ENCODE measurements at places on chromosomes 12 and 14.

- peak; percentile 4 for DNase-seq
These were observed 597.8 kb downstream of the ETNK1 start for GRCh38 chr12:23222801-23223200.

DNA sequence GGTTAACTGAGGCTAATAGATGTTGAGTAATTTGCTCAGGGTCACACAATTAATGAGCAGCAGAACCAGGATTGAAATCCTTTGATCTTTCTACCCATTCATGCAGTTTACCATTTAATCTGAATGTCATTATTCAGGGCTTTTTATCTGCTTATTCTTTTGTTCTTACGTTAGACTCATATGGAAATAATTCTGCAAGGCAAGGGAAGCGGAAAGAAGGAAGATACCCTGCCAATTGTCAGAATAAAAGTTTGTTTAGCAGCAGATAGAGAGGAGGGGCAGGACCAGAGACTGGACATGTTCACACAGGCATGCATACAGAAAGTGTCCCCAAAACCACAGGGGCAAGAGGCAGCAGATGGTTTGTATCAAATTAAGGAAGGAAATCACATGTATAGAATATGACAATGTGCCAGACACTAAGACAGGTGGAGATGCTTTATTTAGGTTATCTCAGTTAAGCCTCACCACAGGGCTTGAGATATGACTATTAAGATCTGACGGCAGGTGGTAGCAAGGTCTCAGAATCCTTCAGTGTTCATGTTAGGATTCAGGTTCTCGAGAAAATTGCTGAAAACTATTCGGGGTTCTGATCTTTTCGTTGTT lies 29.8 kb downstream of the BRMS1L start:
- no peak for DNase-seq

GRCh38 chr14:21475767-21476522 lies 814 bp downstream of the RAB2B start:
- no peak for DNase-seq

DNA sequence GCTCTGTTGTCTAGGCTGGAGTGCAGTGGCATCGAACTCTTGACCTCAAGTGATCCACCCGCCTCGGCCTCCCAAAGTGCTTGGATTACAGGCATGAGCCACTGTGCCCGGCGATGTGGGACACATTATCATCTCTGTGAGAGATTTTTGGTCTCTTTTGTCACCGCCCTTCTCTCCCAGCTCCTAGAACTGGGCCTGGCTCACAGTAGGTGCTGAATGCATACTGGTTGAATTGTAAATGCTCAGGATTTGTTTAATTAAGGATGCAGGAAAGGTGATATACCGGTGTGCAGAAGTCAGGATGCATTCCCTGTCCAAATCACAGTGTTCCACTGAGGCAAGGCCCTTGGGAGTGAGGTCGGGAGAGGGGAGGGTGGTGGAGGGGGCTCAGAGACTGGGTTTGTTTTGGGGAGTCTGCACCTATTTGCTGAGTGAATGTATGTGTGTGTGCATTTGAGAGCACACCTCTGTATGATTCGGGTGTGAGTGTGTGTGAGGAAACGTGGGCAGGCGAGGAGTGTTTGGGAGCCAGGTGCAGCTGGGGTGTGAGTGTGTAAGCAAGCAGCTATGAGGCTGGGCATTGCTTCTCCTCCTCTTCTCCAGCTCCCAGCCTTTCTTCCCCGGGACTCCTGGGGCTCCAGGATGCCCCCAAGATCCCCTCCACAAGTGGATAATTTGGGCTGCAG lies 1.0 kb upstream of the KRT18 start:
- DNase-seq, result no peak

DNA sequence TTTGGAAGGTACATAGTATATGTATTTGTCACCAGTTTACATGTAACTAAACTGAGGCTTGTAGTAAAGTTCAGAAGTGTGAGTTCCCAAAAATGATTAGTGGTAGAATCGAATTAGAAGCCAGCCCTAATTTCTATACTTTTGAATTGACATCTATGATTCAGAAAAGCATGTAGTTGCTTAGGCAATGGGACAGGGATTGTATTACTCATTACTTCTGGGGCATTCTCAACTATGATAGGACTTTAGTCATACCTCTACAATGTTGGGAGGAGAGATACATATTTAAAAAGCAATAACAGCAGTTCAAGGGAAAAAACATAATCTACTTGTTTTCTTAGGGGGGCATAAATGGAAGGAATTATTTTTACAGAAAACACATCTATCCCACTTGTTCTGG lies 277.9 kb upstream of the E2F7 start:
- DNase-seq, result peak; percentile 76

- no peak for DNase-seq
These were observed 18.1 kb downstream of the NUAK1 start for GRCh38 chr12:106120519-106121105.

- peak; percentile 45 for DNase-seq
These were observed 156.0 kb downstream of the MED13L start for GRCh38 chr12:116121453-116121871.

DNA sequence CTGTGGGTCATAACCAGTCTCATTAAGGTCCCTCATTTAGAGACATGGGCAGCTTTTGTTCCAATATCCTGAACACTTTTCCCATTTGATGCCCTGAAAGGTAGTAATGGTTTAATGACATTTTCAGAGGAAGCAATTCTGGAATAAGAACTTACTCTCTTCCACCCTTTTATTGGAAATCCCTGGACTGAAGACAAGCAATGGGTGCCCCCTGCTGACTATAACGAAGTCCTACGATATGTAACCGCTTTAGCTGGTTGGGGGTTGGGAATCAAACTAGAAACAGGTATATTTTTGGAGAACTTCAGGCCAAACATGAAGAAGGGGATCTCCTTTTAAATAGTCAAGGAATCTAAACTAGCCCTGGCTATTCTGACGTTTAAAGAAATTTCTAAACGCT lies 20.5 kb downstream of the SARNP start:
- DNase-seq, result peak; percentile 50

GRCh38 chr12:69708649-69709048 lies 9.5 kb upstream of the BEST3 start:
- no peak for DNase-seq

DNA sequence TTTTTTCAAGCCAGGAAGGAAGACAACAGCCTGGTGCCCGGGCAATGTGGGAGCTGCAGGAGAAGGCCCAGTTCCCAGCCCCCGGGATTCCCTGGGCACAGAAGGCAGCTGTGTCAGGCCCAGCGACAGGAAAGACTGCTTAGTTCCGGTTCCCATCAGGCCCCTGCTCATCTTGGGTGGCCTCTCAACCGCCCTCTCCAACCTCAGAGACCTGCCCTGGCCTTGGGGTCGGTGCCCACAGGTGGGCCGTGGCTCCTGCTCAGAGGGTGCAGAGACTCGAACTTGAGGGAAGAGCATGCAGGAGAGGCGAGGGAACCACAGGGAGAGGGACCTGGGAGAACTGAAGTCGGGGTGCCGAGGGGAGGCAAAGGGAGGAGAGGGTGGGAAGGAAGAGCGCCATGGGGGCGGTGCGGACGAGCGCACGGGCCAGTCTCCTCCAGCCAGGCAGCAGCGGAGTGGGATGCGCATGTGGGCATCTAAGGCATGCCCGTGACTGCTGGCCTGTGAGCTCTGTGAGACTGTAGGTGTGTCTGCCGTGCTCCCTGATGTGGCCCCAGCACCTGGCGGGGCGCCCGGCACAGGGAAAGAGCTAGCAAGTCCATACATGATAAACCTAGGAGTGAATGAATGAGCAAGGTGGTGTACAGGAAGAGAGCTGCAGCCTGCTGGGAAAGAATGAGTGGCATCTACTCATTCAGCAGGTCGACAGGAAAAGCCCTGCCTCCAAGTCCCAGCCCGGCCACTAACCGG lies 42.7 kb downstream of the SSH1 start:
- peak; percentile 99 for DNase-seq

- no peak for DNase-seq
These were observed 69.9 kb downstream of the ASCL4 start for GRCh38 chr12:107844312-107844921.

DNA sequence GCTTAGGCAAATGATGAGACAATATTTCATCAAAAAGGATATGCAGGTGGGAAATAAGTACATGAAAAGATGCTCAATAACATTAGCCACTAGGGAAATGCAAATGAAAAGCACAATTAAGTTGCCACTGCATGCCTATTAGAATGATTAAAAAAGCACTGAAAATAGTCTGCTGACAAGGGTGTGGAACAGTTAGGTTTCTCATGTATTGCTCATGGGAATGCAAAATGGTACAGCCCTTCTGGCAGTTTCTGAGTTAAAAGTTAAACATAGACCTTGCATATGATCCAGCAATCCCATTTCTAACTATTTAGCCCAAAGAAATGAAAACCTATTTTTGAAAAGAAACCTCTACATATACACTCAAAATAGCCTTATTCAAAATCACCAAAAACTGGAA lies 393.0 kb downstream of the BMP4 start:
- DNase-seq, result no peak

GRCh38 chr14:65301862-65302539 lies 110.5 kb upstream of the FUT8 start:
- DNase-seq, result no peak

- DNase-seq, result peak; percentile 9
These were observed 283.1 kb downstream of the TMEM117 start for GRCh38 chr12:44118946-44119345.

GRCh38 chr12:32918890-32919801 lies 22.6 kb upstream of the PKP2 start:
- peak; percentile 86 for DNase-seq

- no peak for DNase-seq
These were observed 18.8 kb downstream of the CEP170B start for GRCh38 chr14:104883681-104884361.

DNA sequence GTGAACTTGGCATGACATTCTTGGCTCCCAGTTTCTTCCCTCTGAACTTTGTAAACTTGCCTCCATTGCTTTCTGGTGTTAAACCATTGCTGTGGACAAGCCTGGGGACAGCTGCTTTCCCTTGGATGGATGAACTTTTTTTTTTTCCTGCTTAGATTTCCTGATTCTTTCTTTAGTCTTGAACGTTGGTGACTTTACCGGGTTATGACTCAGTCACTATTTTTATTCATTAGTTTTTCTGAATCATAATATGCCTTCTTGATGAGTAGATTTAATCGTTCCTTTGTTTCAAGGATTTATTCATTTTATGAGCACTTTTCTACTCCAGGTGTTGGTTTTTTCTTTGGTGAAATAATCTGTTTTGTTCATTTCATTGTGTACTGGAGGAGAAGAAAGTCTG lies 155.0 kb upstream of the RTL1 start:
- DNase-seq, result peak; percentile 34

DNA sequence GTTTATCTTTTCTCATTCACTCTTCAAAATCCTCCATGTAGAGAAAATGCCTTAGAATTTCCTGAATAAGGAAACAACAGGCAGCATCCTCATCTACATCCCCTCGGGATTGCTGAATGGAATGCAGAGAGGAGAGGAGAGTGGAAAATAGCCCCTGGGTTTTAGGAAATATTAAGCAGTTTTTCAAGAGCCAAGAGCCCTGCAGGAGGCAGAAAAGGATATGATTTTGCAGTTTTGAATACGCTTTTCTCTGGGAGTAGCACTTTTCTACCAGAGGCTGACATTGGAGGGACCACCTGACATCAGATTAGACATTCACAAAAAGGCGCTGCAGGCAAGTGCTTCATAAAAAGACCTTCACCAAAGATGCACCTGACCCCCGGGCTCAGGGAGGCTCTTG lies 362.2 kb upstream of the SFSWAP start:
- no peak for DNase-seq

DNA sequence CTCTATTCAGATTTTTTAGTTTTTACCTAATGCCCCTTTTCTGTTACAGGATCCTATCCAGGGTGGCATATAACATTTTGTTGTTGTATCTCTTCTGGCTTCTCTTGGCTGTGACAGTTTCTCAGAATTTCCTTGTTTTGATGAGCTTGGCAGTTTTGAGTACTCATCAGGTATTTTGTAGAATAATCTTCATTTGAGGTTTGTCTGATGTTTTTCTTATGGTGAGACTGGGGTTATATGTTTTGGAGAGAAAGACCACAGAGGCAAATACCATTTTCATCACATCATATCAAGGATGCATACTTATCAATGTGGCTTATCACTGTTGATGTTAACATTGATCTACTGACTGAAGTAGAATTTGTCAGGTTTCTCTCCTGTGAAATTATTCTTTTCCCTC lies 14.0 kb upstream of the LYZ start:
- DNase-seq, result no peak

DNA sequence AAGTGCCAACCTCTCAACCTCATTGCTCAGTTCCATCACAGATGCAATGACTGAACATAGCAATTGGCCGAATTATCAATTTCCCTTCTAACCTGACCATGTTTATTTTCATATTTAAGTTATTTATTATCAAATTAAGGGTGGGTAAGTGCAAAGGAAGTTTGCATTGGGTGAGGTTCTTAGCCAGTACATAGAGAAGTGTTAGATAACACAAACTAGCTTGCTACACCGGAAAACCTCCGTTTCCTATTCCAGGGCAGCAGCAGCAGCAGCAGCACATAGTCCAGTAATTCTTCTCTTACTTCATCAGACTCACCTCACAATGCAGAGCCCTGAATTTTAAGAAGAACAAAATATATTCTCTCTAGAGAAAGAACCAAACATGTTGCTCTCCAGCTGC lies 200.5 kb upstream of the OR4E1 start:
- no peak for DNase-seq

- no peak for DNase-seq
These were observed 15.7 kb downstream of the CHPT1 start for GRCh38 chr12:101713059-101713682.

DNA sequence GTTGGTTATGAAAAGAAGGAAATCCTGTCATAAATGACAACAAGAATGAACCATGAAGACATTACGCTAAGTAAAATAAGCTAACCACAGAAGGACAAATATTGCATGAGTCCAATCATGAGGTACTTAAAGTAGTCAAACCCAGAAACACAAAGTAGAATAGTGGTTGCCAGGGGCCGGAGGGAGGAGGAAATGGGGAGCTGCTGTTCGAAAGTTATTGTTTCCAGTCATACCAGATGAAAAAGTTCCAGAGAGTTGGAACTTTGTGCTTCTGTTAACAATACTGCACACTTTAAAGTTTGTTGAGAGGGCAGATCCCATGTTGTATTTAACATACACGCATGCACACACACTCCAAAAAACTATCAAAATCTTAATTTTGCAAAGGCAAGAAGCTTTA lies 69.3 kb downstream of the COCH start:
- DNase-seq, result no peak

GRCh38 chr14:20383636-20384035 lies 29.7 kb downstream of the TEP1 start:
- no peak for DNase-seq

DNA sequence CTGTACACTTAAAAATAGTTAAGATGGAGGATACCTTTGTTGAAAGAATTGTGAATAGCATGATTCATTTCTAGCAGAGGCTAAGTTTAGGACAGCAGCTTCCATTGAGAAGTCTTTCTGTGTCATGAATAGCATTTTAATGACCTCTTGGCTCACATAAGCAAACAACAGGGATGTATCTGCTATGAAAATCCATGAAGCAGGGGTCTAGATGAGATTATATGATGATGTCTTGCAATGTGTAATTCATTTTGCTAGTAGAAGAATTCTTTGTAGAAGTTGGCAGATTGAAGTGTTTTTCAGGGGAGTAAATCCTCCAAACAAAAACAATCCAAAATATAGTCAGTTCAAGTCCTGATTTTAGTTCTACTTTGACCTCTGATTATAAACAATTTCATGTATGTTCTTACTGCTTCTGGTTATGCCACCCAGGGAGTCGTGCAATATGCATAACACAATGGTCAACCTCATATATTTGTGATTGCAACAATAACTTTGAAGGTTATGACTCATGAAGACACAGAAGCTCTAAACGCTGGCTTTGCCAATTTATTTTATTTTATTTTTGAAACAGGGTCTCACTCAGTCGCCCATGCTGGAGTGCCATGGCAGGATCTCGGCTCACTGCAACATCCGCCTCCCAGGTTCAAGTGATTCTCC lies 6.9 kb upstream of the RD3L start:
- peak; percentile 36 for DNase-seq

Measured in epithelial cell of esophagus (primary cell).